Colonic mucosa (tissue), 4 donors: ENCODE measurements at places on chromosomes 12 and 14. TPM values are rescaled to one million over a fixed set of nuclear protein-coding genes. Genes with fewer than 3 reads are reported as not detected.
A peak's percentile ranks its signal among the peaks of the same experiment; 100 is the strongest.

The AICDA gene
- total RNA-seq: not detected

The PYGL gene
- total RNA-seq: 54.2 TPM

GRCh38 chr14:65019944-65020566 lies 33.4 kb downstream of the FNTB start:
- H3K4me3 ChIP-seq: no peak overlapping the region
- peak; percentile 35 for DNase-seq
- no peaks in the 10 kb centered on the region for H3K27me3 ChIP-seq
- no peaks in the 10 kb centered on the region for H3K4me1 ChIP-seq
- H3K27ac ChIP-seq: no peak overlapping the region

DNA sequence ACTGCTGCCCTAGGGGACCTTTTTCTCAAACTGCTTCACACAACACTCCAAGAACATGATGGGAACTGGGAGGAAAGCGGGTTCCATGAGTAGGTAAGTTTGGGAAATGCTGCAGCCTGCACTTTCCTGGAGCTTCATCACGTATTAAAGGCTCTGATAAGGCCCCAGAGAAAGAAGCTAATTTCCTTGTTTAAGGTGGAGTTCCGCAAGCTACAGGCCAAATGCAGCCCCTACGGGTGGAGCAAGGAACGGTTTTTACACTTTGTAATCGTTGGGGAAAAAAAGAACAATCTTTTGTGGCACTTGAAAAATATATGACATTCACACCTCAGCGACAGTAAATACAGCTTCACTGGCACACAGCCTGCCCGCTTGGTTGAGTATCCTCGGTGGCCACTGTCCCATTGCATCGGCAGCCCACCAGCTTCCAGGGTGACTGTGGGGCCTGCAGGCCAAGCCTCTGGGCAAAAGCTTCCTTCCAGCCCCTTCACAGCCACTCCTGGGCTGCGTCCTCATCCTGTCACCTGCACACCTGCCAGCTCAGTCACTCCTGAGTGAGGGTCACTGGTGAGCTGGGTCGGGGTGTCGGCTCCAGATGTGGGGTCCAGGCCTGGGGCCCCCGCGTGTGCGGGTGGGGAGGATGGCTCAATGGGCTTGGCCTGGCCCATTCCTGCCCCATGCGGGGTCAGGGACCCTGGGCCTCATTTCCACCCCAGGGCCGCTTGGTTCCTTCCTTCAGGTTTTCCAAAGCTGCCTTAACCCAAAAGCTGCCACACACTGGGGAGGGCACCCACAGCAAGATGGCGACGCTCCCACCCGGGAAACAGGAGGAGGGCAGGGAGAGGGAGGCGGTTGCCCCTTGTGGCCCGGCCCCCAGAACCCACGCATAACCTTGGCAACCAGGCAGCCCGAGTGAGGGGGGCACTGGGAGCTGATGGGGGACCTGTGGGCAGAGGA lies 2.4 kb downstream of the AMN start:
- H3K27me3 ChIP-seq: peaks cover 13% of the 10 kb centered on the region
- H3K27ac ChIP-seq: no peak overlapping the region
- H3K36me3 ChIP-seq: no peaks in the 10 kb centered on the region
- DNase-seq: no peak

- H3K36me3 ChIP-seq: no peaks in the 10 kb centered on the region
- no peak for DNase-seq
- no peak overlapping the region for H3K27ac ChIP-seq
- H3K4me3 ChIP-seq: no peak overlapping the region
- no peaks in the 10 kb centered on the region for H3K27me3 ChIP-seq
Measured at GRCh38 chr12:32617534-32617933, 61.6 kb upstream of the DNM1L start.

DNA sequence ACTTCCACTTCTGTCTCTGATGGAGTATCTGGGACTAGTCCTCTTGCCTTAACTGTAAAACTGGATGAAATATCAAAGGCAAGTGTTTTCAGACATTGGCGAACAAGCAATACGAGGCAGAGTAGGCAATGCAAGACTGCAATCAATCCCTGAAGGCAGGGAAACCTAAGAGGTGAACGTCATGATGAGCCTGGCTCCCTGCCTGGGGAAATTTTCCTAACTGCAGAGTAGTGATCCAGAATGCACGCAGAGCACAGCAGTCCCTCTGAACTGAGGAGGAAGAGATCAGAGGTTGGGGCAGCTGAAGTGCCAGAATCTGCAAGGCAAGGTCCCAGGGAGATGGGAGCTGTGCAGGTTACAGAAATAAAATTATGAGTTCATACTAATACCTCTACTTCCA lies 18.5 kb downstream of the BHLHE41 start:
- H3K4me1 ChIP-seq: no peaks in the 10 kb centered on the region
- no peaks in the 10 kb centered on the region for H3K27me3 ChIP-seq
- H3K36me3 ChIP-seq: no peaks in the 10 kb centered on the region

DNA sequence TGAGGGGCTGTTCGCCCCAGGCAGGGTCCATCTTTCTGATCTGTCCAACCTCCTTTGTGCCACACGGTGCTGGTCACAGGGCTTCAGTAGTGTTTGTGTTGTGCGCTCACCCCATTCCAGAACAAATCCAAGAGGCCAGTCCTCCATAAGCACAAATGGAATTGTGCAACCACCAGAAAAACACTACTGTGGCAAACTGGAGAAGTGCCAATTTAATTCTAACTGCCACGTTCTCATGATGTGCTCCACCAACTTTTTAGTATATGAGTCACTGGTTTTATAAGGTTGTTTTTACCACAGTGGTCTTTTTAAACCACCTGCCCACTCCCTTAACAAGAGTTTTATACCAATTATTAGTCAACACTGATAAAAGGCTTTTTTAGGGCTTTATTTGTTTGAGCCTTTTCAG lies 380.2 kb downstream of the NAV3 start:
- no peak overlapping the region for H3K27ac ChIP-seq
- no peak overlapping the region for H3K4me3 ChIP-seq
- no peak for DNase-seq
- H3K27me3 ChIP-seq: no peaks in the 10 kb centered on the region
